ENCODE measurements at places on chromosomes 1 and 21.

- no peaks in the 10 kb centered on the region for H3K36me3 ChIP-seq
- H3K4me3 ChIP-seq: no peak overlapping the region
- no peaks in the 10 kb centered on the region for H3K27me3 ChIP-seq
- H3K27ac ChIP-seq: no peak overlapping the region
These were observed 72.6 kb upstream of the PGBD5 start for GRCh38 chr1:230498704-230499103.

GRCh38 chr1:54442185-54442584, 36.0 kb upstream of the SSBP3 start:
- H3K27ac ChIP-seq: no peak overlapping the region
- no peak for DNase-seq
- H3K4me1 ChIP-seq: no peaks in the 10 kb centered on the region

DNA sequence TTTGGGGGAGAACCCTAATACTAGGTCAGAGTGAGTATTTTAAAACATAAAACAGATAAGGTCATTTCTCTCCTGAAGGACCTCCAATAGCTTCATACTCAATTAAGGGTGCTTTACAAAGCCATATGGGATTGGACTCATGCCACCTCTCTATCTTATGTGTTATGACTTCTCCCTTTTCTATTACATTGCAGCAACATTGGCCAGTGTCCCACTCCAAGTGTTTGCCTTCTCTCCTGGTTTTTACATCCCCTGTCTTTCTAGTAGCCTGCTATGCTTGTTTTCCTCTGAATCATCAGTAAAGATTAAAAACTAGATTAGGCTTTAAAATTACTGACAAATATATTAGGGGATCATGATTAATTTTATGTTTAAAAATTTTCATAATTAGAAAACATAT, 66.6 kb downstream of the SCMH1 start:
- no peaks in the 10 kb centered on the region for H3K27me3 ChIP-seq
- H3K27ac ChIP-seq: no peak overlapping the region
- H3K4me3 ChIP-seq: no peak overlapping the region
- no peak for DNase-seq
- no peaks in the 10 kb centered on the region for H3K4me1 ChIP-seq
- no peaks in the 10 kb centered on the region for H3K36me3 ChIP-seq

DNA sequence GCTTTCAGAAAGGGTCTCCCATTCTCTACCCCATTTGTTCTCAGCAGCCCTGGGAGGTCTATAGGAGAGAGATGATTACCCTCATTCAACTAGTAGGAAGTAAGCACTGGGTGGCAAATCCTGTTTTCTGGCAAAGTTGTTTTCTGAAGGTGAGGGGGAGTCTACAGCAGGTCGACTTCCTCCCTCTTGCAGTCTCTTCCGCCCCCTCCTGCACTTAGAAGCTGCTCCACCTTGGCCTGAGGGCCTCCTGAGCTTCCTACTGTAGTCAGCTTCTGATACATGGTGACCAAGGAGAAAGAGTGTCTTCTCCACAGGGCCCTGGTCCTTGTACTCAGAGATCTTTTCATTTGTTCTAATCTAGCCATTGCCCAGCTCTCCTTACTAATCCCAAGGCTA, 93.1 kb downstream of the RGL1 start:
- DNase-seq: no peak
- H3K36me3 ChIP-seq: no peaks in the 10 kb centered on the region
- H3K4me1 ChIP-seq: no peaks in the 10 kb centered on the region
- H3K27ac ChIP-seq: no peak overlapping the region
- H3K4me3 ChIP-seq: no peak overlapping the region

DNA sequence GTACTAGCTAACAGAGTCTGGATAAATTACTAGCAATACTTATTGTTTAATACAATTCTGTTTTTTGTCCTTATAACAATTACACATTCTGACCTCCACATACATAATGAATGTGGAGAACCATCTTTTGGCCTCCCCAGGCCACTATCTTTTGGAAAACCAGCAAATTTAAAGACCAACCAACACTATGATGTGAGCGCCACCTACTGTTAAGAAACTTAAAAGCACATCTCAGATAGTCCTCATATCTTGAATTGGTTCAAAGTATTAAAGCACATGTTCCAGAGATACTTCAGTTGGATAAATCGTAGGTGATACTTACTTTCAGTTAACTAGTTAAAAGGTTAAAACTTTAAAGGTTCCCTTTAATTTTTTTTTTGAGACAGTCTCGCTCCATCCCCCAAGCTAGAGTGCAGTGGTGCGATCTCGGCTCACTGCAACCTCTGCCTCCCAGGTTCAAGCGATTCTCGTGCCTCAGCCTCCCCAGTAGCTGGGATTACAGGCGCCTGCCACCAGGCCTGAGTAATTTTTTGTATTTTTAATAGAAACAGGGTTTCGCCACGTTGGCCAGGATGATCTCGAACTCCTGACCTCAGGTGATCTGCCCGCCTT, 29.3 kb upstream of the USP1 start:
- H3K27ac ChIP-seq: no peak overlapping the region
- no peaks in the 10 kb centered on the region for H3K4me1 ChIP-seq
- no peaks in the 10 kb centered on the region for H3K27me3 ChIP-seq
- H3K4me3 ChIP-seq: no peak overlapping the region
- no peak for DNase-seq

DNA sequence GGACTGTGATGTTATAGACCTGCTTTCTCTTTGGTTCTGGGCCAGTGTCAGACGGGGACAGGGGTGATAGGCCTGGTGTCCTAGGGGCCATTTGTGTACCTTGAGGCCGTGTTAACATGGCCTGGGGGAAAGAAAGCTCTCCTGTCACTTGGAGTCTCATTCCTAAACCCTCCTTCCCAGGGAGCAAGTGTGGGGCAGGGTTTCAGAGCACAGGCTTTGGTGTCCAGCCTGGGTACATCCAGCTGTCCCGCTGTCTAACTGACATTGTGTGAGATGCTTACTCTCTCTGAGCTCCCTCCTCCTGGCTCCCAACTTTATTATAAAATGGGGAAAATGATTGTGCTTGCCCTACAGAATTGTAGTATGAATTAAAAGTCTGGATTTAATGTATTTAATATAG, 32.6 kb upstream of the EPHA8 start:
- DNase-seq: no peak
- no peak overlapping the region for H3K27ac ChIP-seq
- no peaks in the 10 kb centered on the region for H3K27me3 ChIP-seq
- H3K4me1 ChIP-seq: no peaks in the 10 kb centered on the region
- H3K36me3 ChIP-seq: 0 out of 2 replicates have a peak, but pooled peaks cover 6% of the 10 kb centered on the region
- H3K4me3 ChIP-seq: no peak overlapping the region

DNA sequence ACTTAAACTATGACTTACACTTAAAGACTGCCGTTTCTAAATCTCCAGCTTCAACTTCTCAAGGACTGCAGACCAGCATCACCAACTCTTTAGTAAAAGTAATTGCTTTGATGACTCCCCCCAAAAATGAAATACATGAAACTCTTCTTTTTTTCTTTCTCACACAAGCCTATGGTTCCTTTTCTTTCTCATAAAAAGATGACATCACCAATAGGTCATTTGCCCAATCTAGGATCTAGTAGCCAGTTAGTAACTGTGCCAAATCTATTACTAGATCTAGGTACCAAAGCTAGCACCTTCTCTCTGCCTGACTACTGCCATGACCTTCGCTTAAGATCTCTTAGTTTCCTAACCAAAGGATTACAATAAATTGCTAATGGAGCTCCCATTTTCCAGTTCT, 1266.0 kb upstream of the ADGRL4 start:
- H3K4me3 ChIP-seq: no peak overlapping the region
- no peaks in the 10 kb centered on the region for H3K27me3 ChIP-seq
- no peaks in the 10 kb centered on the region for H3K36me3 ChIP-seq
- no peaks in the 10 kb centered on the region for H3K4me1 ChIP-seq
- H3K27ac ChIP-seq: no peak overlapping the region

DNA sequence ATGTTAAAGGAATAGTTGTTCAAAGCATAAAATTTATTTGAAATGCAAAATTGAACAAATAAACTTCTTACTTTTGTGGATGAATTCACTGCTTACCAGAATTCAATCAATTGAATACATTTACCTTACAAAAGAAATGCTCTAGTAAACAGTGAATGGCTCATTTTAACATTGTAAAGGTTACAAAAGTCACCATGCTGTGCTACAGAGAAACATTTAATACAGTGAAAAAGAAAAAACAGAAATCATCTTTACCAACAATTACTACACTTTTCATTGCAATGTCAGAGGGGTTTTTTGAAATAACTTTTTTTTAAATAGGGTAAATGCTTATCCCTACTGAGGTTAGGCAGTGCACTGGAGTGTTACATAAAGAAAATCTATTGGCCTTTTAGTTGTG, 853.0 kb downstream of the NCAM2 start:
- H3K27ac ChIP-seq: no peak overlapping the region
- peaks cover 4% of the 10 kb centered on the region for H3K4me1 ChIP-seq
- no peaks in the 10 kb centered on the region for H3K27me3 ChIP-seq
- DNase-seq: no peak
- H3K4me3 ChIP-seq: no peak overlapping the region

Data from H1 (cell line).